CD4-positive, alpha-beta T cell treated with Interleukin-17A for 4 hours (primary cell): ENCODE measurements at places on chromosomes 4 and X.

DNA sequence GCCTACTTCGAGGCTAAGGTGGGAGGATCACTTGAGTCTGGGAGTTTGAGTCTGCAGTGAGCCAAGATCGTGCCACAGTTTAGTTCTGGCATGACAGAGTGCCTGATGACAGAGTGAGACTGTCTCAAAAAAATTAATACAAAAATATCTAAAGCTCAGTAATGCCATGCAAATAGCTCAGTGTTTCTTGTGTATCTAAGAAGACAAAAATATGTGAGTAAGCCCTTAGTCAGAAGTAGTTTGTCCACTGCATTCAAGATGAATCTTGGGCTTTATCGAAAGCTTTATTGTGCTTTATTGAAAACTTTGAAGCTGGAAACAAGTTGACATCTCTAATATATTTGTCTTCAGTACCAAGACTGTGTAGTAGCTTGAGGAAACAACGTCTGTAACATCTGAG is 115.9 kb downstream of the GPAT3 start:
- DNase-seq, result no peak

GRCh38 chrX:71291381-71291780 is 7.9 kb downstream of the NONO start:
- no peak for DNase-seq

DNA sequence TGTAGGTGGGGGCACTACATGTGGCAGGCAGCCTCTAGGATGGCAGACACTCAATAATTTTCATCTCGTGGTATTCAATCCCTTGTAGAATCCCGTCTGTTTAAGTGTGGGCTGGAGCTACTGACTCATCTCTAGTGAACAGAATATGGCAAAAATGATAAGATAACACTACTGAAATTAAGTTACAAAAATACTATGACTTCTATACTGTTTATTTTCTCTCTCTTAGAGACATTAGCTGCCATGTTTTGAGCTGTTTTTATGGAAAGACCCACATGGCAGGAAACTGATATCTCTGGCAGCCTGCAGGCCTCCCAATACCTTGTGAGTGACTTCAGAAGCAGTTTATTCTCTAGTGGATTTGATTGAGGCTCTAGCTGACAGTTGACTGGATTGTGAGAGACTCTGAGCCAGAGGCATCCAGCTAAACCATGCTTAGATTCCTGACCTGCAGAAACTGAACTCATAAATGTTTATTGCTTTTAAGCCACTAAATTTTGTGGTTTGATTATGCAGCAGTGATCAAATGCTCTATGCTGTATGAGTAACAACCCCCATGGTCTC is 298.8 kb upstream of the CTSO start:
- no peak for DNase-seq

DNA sequence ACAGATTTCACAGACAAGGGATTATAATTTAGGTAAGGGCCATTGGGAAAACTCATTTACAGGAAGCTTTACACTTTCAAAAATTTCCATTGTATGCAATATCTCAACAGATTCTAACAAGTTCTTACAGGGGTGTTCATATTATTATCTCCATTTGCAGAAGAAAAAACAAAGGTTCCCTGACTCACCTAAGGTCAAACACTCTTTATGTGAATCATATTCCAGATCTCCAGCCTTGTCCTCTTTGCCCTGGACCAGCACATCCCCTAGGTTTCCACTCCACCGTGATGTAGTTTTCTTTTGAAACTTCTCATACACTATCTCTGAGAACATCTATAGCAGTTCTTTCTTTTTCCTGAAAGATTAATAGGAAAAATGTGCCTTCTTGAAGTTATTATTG is 96.4 kb upstream of the HS3ST1 start:
- no peak for DNase-seq

GRCh38 chrX:39730662-39731329 is 367.0 kb downstream of the BCOR start:
- DNase-seq, result peak; percentile 70

GRCh38 chr4:152609481-152609880 is 70.3 kb downstream of the TMEM154 start:
- no peak for DNase-seq

- DNase-seq, result no peak
Observed at GRCh38 chrX:2774057-2774456, 22.2 kb downstream of the XG start.

- DNase-seq, result no peak
Observed at GRCh38 chr4:170697845-170698244, 608.1 kb upstream of the AADAT start.

- peak; percentile 75 for DNase-seq
Observed at GRCh38 chr4:153521999-153522801, 56.0 kb downstream of the TMEM131L start.

DNA sequence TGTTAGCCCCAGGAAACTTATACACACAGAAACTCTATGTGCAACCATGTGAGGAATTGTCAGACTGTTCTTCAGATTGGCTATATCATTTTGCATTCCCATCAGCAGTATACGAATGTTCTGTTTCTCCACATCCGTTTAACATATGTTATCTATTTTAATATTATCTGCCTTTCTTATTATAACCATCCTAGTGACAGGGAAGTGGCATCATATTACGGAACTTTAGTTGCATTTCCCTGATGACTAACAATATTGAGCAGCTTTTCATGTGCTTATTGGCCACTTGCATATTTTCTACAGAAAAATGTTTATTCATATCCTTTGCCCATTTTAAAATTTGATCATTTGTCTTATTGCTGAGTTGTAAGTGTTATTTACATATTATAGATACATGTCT is 36.5 kb upstream of the IL15 start:
- no peak for DNase-seq

GRCh38 chr4:37197899-37198298 is 46.6 kb upstream of the NWD2 start:
- no peak for DNase-seq

DNA sequence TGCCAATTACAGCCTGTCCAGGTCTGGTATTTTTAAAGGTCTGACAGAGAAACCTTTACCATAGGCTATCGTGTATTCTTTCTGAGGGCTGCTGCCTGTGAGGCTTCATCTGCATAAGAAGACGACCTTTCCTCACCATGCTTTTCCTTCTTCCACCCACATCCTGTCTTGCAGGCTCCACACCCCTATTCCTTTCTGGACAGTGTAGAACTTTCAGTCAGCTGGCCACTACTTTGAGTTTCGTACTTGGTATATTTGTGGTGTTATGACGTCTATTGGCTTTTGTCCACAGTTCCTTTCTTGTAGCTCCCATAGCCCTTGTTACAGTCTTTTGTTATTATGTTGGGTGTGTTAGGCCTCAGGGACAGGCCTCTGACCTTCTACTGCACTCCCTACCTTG is 311.4 kb downstream of the RAPGEF2 start:
- DNase-seq, result no peak

- DNase-seq, result no peak
Observed at GRCh38 chrX:139200793-139201192, 329.7 kb upstream of the F9 start.

DNA sequence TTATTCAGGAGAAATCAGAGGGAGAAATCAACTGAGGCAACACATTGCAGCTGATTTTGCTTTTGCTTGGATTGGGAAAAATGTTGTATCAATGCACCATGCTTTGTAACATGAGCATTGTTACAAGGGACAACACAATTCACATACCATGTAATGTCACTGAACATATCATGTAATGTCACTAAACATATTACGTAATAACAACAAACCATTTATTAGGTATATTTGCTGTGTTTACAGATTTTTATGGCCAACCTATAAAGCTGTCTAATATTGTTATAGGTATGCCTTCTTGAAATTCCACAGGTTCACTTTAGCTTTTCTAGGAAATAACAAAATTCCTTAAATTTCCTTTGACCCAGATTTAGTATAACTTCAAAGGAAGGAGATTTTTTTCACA is 5.0 kb upstream of the HERC3 start:
- no peak for DNase-seq

DNA sequence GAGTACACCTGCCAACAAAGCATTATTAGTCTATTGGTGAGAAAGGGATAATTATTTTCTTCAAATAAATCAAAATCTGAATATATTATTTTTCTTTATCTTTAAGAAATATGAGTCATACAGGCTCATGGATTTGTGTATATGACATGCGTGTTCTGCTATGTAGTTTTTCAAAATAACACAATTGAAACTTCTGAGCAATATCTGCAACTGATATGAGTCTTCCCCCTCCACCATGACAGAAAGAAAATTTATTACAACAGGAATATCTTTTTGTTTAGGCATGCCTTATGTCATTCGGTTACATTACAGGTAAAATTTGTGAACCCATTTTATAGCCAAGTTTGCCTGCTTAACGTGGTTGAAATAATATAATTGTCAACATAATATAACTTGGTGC is 32.0 kb downstream of the TMPRSS11A start:
- DNase-seq, result no peak

DNA sequence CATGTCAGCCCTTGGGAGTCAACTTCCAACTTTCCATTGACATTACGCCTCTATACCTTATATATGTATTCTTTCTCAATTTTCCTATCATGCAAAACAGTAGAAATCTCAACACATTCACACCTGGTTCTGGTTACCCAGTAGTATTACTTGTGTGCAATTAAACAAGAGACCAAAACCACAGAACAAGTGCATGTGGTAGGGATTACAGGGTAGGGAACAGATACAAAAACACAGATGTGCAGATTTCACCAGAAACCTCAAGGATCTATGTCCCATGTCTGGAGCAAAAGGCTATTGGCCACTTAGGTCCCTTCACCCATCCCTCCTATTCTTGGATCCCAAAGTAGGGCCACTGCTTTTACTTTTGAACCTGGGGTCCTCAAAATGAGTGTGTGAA is 143.6 kb upstream of the ZCCHC13 start:
- no peak for DNase-seq

DNA sequence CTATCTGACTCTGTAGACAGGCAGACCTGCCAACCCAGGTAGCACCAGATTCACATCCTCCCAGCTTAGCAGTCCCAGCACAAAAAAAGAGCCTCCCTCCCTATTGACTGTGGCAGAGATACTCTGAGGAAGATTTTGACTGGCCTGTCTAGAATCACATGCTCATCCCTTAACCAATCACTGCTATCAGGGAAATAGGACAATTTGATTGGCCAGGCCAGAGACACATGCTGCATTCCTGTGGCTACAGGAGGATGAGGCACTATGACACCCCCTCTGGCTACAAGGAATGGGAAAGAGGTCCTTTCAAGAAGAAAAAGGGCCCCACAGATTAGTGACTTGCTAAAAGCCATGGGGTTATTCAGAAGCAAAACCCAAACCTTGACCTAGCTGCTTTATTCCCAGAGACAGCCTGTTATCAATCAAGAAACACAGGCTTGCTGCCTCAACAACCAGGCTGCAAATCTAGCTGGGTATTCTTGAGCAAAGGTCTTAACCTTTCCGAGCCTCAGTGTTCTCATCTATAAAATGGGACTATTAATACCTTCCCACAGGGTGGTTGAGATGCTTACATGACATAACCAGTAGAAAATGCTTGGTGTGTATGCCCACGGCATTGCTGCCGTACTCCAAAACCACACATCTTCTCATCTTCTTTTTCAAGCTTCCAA is 147.6 kb downstream of the BCOR start:
- no peak for DNase-seq

GRCh38 chr4:165516281-165516833 is 137.5 kb downstream of the CPE start:
- DNase-seq, result no peak

- no peak for DNase-seq
Observed at GRCh38 chr4:15779306-15779705, 1.2 kb downstream of the CD38 start.

DNA sequence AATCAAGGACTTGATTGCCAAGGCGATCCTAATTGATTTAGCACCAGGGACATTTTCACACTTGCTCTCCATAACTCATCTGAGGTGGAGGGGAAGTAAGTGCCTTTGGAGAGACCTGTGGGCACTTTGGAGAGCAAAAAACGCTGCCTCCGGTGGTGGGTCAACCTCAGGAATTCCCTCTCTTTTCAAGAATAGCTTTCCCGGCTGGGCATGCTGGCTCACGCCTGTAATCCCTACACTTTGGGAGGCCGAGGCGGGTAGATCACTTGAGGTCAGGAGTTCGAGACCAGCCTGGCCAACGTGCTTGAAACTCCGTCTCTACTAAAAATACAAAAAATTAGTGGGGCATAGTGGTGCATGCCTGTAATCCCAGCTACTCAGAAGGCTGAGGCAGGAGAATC is 49.2 kb downstream of the PRPS1 start:
- no peak for DNase-seq

DNA sequence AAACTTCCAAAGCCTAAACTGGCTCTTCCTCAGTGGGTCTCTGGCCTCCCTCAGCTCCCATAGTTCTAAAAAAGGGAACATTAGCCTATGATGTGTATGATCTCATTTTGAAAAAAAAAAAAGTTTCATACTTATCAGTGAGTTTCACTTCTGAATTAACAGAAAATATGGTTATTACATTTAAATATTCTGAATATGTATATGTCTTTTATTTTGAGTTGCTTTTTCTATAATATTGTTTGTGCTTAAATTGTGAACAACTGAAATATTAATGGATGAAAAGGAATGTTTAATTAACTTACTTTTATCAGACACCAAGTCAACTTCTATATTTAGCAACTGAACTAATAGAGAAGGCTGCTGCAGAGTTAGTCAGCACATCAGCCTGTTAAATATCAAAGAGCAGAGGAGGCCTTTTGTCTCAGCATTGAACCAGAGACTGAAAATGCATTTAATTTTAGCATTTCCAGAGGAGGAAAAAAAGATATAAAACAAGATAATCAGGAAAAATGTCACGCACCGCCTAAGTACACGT is 20.4 kb upstream of the FHL1 start:
- DNase-seq, result no peak

DNA sequence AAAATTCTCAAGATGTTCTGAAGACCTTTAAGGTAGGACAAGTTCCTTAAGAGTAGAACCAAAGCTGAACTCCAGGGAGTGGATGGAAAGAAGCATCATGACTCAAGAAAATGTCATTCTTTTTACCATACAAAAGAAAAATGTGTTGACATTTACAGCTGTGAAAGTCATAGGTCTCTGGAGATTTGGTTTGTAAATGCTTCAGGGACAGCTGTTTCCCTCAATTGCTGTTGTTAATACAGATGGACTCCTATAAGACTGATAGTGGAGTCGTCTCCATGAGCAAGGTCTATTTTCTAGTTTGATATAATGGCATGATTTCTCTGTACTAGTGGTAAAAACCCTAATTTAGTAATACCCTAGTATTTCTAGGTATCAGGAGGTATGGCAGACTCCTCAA is 101.7 kb downstream of the PHOX2B start:
- no peak for DNase-seq

- DNase-seq, result no peak
Observed at GRCh38 chrX:55524487-55524886, 34.8 kb upstream of the USP51 start.

- DNase-seq, result no peak
Observed at GRCh38 chrX:48711929-48712505, 15.5 kb downstream of the SUV39H1 start.

GRCh38 chr4:309807-310206 is 4.5 kb upstream of the ZNF732 start:
- DNase-seq, result no peak

GRCh38 chr4:101968364-101968763 is 177.8 kb downstream of the BANK1 start:
- no peak for DNase-seq
